Stimulated activated CD4-positive, alpha-beta T cell treated with anti-CD3 and anti-CD28 coated beads, Interleukin-4, amount 100 ng/mL, for 48 hours (primary cell): ENCODE measurements at places on chromosomes 5 and 9.

GRCh38 chr5:109744261-109744660, 54.5 kb downstream of the MAN2A1 start:
- DNase-seq, result no peak

DNA sequence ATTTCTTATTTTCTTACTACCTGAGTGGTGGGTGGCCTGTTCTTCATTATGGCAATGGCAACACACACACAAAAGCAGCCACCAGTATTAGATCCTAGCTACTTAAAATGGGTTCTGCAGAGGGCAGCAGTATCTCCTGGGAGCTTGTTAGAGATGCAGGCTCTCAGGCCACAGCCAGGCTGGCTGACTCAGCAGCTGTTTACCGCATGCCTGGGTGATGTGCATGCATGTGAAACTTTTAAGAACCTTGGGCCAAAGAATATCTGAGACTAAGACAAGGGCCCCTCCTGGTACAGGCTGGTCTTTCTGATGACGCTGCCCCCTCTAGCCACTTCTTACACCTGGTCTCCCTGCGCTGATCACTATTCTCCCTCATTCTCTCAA, 399.0 kb downstream of the MED10 start:
- DNase-seq, result no peak

GRCh38 chr5:2569774-2570542, 181.5 kb downstream of the IRX2 start:
- no peak for DNase-seq

GRCh38 chr5:160506006-160507004, 84.7 kb downstream of the PTTG1 start:
- peak; percentile 61 for DNase-seq

DNA sequence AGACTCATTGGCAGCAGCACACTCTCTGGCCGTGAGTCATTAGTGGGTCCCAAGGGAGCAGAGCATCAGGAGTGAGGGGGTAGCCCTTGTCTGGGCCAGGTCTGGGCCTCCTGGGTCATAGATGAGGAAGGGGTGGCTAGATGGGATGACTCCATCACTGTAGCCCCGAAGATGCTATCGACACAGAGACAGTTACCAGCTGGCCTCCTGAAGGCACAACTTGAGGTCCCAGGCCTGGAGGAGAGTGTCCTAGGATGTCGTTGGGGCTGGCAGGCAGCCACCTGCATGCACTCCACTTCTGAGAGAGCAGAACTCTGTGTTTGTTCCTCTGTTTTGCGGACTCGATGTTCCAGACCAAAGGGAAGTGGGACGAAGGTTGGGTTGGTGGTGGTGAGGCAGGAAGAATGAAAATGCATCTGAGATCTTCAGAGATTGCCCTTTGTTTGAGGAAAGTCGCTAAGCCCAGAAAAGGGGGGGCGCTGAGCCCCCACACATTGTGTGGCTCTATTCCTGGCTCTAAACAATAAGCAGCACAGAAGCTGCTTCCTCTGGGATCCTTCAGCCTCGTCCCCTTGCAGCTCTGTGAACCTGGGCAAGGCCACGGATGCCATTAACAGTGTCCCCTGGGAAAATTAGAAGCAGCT, 4.7 kb downstream of the BTNL9 start:
- DNase-seq, result no peak

DNA sequence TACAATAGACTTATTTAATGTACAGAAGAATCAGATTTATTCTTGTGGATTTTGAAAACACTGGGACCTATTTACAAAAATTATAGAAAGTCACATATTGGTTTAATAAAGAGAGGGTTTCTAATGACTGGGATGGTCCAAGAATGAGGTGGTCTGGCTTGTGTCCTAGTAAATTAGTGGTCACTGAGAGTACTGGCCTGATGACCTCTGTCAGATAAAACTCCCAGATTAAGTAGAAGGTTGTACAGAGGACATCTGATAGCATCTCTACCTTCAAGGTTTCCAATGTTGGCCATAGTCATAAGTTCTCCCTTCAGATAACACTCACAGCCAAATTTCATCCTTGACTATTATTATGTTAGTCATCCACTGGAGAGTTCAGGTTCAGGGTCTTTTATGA, 692.9 kb downstream of the MTRR start:
- no peak for DNase-seq

- DNase-seq, result no peak
Measured at GRCh38 chr5:151139646-151140045, 17.9 kb downstream of the ANXA6 start.

DNA sequence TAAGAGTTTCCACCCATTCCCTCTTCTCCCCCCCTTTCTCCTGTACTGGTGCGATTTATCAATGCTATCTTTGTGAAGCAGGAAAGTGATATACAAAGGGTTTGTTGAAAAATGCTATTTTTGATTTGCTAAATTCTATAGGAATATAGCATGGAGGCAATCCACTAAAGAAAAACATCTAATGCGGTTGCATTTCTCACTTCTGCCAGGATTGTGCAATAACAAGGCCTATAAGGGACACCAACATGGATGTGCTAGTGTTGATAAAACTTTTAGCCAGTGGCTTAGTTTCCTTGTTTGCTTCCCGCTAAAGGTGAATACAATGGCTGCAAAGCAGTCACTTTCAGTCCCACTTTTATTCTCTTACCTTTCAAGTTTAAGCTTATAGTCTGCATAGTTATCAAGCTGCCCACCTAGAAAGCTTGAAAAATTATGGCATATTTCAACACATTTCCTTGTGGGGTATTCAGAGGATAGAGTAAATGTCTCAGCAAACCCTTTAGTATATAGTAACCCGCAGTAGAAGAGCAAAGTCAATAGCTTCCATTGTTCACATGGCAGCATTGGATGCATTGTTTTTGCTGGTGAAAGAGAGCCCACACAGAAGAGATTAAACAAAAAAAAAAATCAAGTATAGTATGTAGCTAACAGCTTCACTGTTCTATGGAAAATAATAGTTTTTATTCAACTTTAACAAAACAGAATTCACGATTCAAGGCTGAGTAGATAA, 674.6 kb upstream of the SEMA6A start:
- DNase-seq, result no peak

DNA sequence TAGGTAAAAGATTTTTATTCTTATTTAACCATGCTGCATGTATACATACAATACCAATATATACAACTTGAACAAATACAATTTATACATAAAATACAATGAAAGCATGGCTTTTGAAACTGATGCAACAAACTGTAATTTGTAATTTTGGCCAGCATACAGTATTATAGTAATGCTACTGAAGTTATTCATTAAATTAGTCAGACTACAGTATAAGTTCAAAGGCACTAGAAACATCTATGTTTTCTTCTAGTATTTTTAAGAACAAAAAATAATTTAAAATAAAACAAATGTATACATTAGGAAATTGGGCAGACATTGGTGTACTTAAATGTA, 18.8 kb downstream of the IL4 start:
- no peak for DNase-seq

DNA sequence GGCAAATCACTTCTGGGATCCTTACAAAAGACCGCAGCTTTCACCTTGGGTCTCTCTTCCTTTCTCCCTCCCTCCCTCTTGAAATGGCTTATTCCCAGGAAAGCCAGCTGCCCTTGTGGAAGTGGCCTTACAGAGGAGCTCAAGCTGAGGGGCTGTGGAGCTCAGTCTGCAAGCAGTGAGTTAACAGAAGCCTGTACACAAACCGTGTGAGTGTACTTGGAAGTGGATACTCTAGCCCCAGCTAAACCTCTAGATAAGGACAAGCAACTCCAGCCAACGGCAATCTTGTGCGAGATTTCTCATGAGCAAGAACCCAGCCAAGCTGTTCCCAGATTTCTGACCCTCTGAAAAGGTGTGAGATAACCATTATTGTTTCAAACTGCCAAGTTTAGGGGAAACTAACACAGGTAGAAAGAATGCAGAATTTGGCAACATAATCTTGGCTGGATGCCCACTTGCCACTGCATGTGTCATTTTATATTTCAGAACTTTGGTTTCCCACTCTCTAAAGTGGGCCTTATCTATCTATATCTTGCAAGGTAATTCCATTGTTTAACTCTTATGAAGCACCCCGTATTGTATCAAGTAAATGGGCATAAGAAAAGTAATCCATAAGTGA, 85.6 kb downstream of the CDH18 start:
- DNase-seq, result no peak

GRCh38 chr9:130409246-130409645, 35.5 kb upstream of the ASS1 start:
- no peak for DNase-seq

DNA sequence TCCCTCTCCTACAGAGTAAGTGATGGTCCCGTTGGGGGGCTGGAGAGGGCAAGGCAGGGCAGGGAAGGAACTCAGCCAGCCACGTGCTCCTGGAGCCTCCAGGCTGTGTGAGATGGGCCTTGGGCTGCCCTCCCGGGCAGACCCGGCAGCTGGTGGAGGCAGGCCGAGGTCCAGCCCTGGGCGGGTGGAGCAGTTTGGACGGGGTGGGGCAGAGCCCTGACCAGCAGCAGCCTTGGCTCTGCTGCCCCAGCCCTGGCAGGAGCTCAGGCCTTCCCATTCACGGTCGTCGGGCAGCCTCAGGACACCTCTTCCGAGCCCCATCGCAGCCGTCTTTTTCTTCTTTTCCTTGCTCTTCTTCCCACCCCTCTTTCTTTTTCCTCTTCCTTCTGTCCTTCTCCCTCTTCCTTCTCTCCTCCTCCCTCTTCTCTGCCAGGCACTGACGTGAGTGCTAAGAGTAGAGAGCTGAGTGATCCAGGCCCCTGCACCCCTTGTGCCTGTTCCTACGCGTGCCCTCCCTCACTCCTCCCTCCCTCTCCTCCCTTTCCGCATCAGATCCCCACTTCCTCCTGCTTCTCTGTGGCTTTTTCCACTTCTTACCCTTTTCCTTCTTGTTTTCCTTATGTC, 42.8 kb downstream of the AMBP start:
- no peak for DNase-seq

DNA sequence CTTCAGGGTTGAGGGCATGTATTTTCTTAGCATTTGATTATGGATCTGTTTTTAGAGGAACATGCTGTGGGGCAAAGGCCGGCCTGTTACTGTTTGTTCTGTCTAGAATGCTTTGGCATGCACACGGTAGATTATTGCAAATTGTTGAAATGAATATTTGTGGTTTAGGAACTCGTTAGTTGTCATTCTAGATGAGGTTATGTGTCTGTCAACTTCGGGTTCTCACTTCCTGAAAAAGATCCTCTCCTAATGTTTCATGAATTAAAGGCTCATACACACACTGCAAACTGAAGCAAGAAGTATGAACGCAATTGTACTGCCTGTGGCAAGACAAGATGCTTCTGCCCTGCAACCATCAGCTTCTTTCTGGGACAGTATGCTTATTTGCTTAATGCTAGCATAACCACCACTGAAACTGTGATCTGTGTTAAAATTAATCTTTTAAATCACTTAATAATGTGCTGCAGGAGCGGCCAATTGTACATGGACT, 99.6 kb downstream of the BASP1 start:
- no peak for DNase-seq

DNA sequence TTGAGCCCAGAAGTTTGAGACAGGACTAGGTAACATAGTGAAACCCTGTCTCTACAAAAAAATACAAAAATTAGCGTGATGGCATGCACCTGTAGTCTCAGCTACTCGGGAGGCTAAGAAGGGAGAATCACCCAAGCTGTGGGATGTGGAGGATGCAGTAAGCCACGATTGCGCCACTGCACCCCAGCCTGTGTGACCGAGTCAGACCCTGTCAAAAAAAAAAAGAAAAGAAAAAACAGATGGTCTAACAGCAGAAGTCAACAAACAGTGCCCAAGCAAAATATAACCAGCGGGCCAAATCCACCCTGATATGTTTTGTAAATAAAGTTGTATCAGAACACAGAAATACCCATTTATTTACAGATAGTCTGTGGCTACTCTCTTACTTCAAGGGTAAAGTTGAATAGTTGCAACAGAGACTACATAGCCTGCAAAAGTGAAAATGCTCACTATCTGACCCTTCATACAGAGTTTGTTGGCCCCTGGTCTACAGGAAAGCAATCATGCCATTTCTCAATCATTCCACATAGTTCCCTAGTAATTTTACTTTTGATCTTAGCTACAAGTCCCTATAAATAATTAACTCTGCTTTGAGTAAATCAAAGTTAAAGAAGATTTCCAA, 383.7 kb downstream of the TLE1 start:
- DNase-seq, result no peak

DNA sequence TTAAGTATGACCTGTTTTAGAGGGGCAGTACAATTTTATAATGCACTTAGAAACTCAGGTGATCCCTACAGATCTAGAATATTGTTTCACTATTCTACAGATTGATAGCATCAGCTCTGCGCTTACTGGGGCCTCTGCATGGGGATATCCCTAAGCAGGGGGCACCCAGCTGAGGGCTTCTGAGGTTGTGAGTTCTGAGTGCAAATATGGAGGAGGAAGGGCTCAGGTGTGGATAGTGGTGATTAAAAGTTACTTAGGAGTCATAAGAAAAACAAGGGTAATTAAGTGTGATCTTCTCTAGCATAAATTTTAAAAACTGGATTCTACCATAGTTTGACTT, 274.4 kb downstream of the EFNA5 start:
- DNase-seq, result no peak

DNA sequence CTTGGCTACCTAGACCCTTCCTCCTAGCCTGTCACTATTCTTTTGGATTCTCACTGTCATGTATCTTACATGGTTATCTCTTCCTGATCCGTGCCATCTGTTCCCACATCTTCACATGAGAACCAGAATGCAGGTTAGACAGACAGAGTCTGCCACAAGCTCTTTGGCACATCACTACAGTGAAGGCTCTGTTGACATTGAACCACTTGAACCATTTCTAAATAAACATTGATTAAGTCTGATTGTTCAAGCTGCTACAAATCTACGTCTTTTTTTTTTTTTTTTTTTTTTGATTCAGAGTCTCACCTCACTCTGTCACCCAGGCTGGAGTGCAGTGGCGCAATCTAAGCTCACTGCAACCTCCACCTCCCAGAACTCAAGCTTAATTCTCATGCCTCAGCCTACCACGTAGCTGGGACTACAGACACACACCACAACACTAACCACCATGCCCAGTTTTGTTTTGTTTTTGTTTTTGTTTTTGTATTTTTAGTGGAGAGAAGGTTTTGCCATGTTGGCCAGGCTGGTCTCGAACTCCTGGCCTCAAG, 85.1 kb upstream of the LRRTM2 start:
- no peak for DNase-seq

- no peak for DNase-seq
Measured at GRCh38 chr5:82314964-82315758, 37.0 kb upstream of the RPS23 start.

- no peak for DNase-seq
Measured at GRCh38 chr5:115435065-115435777, 109.4 kb downstream of the FEM1C start.

- no peak for DNase-seq
Measured at GRCh38 chr5:176391999-176392398, 3.4 kb downstream of the HIGD2A start.

GRCh38 chr5:34622098-34622400, 34.1 kb upstream of the RAI14 start:
- DNase-seq, result no peak

DNA sequence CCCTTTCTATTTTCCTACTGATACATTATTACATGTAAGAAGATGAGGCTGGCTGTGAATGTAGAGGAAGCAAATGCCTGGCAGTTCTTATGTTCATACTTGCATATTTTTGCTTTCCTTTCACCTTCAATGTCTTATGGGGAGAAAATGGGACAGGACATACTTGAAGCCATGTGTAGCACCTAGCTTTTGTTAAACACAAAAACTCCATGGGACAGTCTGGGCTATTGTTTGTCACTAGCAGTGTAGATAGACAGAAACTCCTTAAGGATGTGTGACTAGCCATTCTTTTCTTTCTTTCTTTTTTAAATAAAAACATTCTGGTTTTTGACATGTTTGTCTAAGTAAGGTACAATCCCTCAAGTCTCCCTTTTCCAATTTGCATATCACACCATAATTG, 122.7 kb downstream of the ARL15 start:
- no peak for DNase-seq

GRCh38 chr5:162503796-162504195, 436.2 kb downstream of the GABRG2 start:
- no peak for DNase-seq
